ENCODE measurements at places on chromosomes 3 and 15.

DNA sequence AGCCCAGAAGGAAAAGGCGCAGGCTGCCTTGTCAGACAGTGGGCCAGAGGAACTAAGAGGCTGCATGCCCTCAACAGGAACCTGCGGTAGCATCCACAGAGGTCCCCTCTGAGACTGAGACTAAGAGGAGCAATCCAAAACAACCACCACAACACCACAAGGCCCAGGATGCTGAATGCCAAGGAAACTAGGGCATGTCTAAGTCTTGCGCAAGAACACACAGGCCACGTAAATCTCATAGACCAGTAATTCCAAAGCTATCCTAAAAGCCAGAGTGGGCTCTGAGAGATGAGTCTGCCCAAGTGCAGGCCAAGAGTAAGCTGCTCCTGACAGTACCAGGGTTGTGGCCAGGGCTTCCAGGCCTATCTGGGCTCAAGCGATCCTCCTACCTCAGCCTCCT lies 12.9 kb downstream of the MON1A start:
- DNase-seq, result no peak

DNA sequence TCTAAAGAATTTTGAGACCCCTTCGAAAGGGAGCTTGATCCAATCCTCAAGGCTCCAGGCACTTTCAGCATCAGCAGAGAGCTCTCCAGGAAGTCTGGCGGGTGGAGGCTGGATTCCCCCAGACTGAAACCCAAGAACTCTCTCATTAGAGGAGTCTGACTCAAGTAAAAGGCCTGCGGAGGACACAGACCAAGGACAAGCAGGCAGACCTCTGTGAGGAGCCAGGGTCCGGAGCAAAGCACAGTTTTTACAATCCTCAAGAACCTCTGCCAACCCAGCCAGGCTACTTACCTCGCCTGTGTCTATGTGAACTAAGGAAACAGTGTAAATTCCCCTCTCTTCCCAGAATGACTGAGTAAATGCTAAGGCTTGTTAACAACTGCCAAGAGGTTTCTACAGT lies 86.2 kb downstream of the FBN1 start:
- no peak for DNase-seq

DNA sequence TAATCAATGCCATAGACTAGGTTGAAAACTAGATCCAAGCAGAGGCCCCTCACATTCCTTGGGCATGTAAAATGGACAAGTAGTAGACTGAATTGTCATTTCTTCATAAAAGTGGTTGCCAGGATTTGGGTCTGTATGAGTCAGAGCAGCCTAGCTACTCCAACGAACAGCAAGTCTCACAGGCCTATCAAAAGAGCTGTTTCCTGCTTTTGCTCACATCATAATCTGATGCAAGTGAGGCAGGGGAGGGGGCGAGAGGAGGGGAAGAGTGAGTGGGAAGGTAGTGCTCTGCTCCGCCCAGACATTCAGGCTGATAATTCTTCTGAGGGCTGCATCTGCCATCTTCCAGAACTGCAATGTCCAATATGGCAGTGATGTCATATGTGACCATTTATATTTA lies 228.9 kb upstream of the PRICKLE2 start:
- DNase-seq, result no peak

GRCh38 chr3:41053220-41053619 lies 146.1 kb upstream of the CTNNB1 start:
- DNase-seq, result no peak

DNA sequence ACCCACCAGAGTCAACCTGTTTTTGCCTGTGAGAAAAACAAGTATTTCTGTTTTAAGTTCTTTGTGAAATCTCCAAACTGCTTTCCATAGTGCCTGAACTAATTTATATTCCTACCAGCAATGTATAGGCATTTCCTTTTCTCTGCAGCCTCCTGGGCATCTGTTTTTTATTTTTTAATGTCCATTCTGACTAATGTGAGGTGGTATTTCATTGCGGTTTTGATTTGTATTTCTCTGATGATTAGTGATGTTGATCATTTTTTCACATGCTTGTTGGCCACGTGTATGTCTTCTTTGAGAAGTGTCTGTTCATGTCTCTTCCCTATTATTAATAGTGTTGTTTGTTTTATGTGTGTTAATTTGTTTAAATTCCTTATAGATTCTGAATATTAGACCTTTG lies 820.5 kb downstream of the MCTP2 start:
- no peak for DNase-seq

All from glutamatergic neuron (in vitro differentiated cells).